Stimulated activated CD8-positive, alpha-beta memory T cell treated with anti-CD3 and anti-CD28 coated beads, Interleukin-7, amount 100 ng/mL, for 1 hour (primary cell): ENCODE measurements at places on chromosomes 5 and 9.

DNA sequence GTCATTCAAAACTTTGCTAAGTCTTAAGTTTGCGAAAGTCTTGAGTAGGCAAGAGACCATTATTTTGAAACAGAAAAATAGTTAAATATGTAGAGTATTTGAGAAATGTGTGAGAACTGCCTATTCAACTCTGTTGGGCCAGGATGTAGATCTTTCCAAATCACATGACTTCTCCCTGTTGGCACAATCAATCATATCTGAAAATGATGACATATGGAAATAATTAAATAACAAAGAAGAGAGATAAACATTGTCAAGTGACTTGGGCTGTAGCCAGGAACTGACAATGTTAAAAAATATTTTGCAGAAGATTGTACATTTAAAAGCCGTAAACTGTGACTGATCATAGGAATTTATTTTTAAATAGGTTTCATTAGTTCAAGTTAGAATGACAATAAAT is 104.6 kb upstream of the IL6ST start:
- no peak for DNase-seq

- no peak for DNase-seq
These were observed 26.5 kb upstream of the KCNN2 start for GRCh38 chr5:114335391-114335790.

DNA sequence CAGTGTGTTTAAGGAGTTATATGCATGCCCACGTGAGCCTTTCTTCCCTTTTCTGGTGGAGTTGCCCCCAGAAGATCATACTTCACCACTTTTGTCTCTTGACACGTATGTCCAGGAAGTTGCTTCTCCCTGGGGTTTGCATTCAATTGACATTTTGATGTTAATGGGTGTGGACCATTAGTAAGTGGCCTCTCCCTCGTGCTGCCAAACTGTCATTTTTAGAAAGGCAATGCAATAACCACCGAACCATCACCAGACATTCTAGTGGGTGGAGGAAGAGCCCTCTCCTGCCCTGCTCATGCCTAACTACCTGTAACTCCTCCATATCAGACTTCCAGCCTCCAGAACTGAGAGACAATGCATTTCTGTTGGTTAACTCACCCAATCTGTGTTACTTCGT is 290.8 kb downstream of the ATPSCKMT start:
- DNase-seq: no peak

DNA sequence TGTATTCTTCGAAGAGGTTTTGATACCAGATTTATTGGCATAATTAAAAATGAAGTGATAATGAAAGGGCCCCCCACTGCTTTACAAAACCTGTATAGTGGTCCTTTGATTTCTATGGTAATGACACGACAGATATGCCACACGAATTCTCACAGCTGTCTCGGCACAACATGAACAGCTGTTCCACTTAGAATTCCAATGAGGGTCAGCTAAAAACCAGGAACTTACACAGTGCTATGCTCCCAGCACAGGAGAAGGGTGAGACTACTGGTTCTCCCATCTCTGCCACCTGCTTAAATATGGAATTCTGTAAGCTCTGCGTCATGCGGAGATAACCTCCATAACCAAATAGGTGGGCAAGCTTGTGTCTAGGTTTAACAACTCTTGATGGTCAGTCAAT is 183.0 kb upstream of the EFNA5 start:
- DNase-seq: no peak

GRCh38 chr9:114202849-114203248 is 47.5 kb downstream of the COL27A1 start:
- no peak for DNase-seq

DNA sequence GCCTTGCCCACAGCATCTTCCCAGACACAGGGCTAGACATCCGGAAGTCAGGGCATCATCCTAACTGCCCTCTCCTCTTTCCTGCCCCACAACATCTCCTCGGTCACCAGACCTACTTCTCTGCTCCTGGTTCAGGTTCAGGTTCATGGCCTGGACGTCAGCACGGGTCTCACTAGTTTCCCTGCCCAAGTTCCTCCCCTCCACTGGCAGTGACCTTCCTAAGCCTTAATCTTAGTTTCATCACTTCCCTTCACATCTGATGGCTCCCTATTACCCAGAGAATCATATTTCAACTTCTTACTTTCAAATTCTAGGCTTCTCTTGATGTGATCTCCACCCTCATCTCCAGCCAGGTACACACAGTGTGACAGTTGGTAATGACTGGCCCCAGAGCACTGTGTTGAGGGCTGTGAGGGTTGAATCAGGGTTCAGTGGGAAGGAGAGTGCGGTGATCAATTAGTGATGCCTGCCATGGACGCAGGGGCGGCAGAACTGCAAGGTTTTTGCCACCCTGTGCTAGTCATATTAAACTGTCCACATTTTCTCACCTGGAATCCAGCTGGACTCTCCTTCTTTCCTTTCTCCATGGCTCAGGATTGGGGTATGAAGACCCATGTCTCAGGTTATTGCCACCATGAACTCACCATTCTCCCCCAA is 34.3 kb upstream of the CRB2 start:
- DNase-seq: no peak

DNA sequence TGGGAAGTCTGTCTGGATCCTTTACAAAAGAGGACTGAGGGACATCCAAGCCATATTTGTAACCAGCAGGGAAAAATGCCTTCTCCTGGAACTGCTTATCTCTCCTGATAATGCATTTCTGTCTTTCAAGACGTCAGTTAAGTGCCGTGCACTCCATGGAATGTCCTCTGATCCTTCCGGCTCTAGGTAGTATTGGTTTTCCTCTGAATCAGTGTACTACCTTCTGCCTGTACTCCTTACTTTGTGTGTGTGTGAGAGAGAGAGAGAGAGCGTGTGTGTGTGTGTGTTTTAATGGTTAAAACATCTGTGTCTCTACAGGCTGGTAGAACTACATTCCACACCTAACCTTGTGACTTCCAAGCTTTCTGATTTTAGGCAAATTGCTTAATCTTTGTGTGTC is 89.9 kb downstream of the PIP5K1B start:
- DNase-seq: no peak

DNA sequence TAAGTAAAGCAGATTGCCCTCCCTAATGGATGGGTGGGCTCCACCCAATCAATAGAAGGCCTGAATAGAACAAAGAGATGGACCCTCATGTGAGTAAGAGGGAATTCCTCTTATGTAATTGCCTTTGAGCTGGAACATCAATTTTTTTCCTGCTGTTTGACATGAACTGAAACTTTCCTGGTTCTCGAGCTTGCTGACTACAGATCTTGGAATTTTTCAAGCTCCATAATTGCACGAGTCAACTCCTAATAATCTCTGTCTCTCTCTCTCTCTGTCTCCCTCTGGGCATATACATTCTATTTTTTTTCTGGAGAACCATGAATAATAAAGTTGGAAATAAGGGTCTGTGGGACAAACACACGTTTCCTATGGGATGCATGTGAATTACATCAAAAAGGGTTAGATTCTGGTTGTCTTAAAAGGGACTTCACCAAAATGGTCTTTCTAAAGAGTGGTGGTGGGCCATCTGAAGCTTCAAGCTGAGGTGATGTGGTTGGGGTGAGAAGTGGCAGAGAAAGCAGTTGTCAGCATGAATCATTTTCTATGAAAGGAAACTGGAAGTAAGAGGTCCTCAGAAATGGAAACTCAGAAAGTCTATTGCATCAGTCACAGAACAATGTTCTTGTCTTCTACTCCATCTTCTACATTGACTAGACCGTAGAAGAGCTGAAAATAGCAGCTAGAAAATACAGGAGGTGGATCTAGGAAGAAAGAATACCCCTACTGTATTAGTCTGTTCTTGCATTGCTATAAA is 47.0 kb upstream of the HOMER1 start:
- DNase-seq: no peak

DNA sequence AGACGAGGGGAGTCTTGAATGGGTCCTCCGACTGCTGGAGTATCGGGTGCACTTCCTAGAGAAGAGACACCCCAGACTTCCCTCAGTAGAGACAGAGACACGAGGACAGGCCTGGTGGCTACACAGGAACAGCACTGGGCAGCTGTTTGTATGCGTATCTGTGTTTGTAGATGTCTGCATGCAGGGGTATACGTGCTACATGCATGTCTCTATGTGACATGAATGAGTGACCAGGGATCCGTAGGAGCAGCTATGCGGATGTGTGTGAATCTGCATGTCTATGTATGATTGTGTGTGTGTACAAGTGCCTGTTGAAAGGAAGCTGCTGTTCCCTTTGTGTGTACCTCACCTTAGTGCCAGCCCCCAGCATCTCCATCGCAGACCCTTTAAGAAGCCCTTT is 31.2 kb downstream of the CNTFR start:
- DNase-seq: no peak

DNA sequence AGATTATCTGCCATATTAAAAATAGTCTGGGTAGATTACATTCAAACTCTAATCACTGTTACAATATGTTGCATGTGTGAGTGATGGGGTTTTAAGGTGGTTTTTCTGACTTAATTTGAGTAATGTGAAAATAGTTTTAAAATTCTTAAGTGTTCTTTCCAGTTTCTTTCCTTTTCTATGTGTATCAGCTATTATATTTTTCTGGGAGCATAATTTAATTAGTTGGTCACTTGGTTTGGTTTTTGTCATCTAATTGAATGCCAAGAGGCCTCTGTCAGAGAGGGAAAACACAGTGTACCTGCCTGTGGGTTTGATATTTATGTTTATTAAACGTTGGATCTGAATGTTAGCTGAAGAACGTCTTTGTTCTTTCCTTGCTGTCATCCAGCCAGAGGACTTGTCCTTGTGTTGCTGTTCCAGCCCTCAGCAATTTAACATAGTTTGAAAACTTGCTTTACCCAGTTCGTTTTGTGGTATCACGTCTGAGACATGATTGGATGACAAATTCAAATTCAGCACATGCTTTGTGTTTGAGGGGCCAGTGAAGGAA is 19.5 kb downstream of the OTULIN start:
- no peak for DNase-seq

DNA sequence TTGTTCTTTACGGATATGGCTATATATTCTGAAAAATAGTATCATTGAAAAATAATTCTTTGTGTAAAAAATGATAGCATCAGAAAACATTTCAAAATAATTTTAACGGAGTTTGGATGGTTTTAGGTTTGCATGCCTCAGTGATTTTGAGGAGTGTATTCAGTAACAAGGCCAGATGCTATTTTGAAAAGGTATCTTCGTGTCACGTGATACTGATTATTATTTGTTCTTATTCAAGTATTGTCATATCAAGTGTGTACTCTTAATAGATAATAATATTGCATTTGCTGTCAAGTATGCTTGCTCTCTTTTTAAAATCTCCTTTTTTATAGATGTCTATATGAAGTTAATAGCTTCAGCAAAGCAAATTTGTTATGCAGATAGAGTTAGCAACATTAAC is 313.1 kb upstream of the PTPRD start:
- DNase-seq: no peak

GRCh38 chr9:107847978-107848964 is 358.7 kb upstream of the KLF4 start:
- DNase-seq: no peak

DNA sequence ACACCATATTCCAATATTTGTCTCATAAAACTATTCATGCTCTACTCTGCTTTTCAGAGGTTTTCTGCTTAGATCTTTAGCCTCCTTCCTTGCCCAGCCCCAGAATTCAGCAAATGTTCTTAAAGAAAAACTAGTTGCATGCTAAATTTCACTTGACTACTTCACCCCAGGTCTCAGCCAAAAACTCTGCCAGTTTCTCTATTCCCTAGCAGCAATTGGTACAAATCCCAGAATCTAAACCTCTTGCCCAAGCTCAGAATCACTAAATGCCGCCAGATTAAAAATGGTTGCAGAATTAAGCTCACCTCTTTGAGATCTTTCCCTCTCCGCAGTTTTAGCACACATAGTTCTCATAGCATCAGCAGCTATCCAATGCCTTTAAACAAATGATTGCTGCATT is 331.2 kb upstream of the SMARCA2 start:
- DNase-seq: no peak

- DNase-seq: no peak
These were observed 687.4 kb downstream of the PRR16 start for GRCh38 chr5:121151534-121151933.

- no peak for DNase-seq
These were observed 94.9 kb upstream of the TNC start for GRCh38 chr9:115212832-115213231.

DNA sequence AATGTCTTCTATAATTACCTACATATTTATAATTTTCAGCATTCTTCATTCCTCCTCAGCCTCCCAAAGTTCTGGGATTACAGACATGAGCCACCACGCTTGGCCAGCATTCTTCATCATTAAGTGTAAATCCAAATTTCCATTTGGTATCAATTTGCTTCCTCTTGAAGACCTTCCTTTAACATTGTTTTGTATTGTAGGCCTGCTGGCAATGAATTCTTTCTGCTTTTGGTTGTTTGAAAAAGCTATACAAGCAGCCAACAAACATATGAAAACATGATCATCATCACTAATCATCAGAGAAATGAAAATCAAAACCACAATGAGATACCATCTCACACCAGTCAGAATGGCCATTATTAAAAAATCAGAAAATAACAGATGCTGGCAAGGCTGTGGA is 56.4 kb downstream of the GCNT4 start:
- no peak for DNase-seq
